ENCODE measurements at places on chromosomes 16 and 17. TPM values are rescaled to one million over a fixed set of nuclear protein-coding genes. Genes with fewer than 3 reads are reported as not detected.

Gene ZNHIT3
- total RNA-seq, result 8.1 TPM

Gene MT2A
- 45.8 TPM for total RNA-seq

Gene SLC13A2
- total RNA-seq, result 0.25 TPM

Gene GFAP
- total RNA-seq, result 0.42 TPM

Gene EPN3
- total RNA-seq, result 0.33 TPM

Gene ENPP7
- total RNA-seq, result 1.7 TPM
